ENCODE measurements at places on chromosomes 7 and 10.

DNA sequence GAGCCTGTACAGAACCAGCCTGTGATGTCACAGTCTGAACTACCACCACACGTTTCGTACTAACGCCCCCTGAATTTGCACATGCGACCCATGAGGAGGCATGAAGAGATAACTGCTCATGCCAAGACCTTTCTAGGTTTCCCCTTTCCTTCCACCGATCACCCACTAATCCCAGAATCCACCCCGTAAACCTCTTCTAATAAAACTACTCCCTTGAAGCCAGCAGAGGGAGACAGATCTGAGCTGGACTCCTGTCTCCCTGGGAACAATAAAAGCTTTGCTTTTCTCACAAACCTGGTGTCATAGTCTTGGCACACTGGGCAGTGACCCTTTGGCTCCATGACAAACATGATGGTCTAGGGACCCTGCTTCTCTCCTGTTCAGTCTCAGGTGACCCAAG lies 144.5 kb downstream of the FRMD4A start:
- peak; percentile 24 for DNase-seq

- no peak for DNase-seq
Observed at GRCh38 chr10:78763651-78764395, 304.9 kb upstream of the ZMIZ1 start.

- peak; percentile 53 for DNase-seq
Observed at GRCh38 chr7:13778967-13779366, 210.5 kb downstream of the ETV1 start.

DNA sequence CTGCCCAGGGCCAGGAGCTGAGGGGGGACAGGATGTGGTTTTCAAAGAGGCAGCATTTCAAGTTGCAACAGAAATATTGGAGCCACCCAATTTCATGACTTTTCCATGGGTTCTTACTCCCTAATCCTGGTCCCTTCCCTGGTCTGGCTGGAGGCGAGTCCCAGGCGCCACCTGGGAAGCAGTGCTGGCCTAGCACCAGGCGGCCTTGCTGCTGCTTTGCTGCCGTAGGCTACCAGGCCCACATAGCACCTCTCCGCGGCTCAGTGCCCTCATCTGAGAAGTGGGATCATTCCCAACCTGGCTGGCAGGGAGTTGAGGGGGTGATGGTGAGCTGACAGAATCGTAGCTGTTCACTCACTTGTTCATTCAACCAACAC lies 33.7 kb downstream of the ZMIZ1 start:
- peak; percentile 27 for DNase-seq

GRCh38 chr10:63264617-63265221 lies 131.6 kb downstream of the NRBF2 start:
- DNase-seq: no peak

DNA sequence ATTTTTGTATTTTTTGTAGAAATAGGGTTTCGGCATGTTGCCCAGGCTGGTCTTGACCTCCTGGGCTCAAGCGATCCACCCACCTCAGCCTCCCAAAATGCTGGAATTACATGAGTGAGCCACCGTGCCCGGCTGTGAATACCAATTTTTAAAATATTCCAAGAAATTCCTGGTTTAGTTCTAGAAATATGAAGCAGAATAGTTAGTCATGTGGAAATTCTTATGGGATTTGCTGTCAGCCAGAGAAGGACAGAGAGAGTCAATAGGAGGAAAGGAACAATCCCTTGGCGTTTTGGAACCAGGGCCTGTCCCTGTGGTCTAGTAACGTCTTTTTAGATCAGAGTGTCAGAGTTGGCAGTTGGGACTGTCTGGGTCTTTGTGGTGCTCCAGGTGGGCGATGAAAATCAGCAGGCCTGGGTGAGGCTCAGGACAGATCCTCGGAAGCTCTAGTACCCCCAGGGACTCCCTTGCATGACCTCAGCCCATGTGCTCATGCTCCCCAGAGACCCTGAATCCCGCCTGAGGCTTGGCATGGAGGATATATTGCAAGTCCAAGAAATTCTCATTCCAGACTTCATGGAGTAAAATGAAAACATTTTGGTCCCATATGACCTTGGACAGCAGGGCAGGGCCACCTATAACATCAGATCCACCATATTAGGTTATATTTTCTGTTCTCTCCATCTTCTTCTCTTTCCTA lies 7.8 kb downstream of the NODAL start:
- DNase-seq: no peak

GRCh38 chr7:47648275-47648925 lies 66.5 kb upstream of the TNS3 start:
- no peak for DNase-seq

- DNase-seq: no peak
Observed at GRCh38 chr7:111370002-111370401, 192.3 kb downstream of the IMMP2L start.

GRCh38 chr10:97723001-97723400 lies 9.5 kb downstream of the MARVELD1 start:
- no peak for DNase-seq

- no peak for DNase-seq
Observed at GRCh38 chr10:101716891-101717659, 22.1 kb upstream of the FBXW4 start.

- DNase-seq: no peak
Observed at GRCh38 chr7:1042492-1042833, 1.9 kb upstream of the GPR146 start.

- peak; percentile 80 for DNase-seq
Observed at GRCh38 chr7:38863601-38864291, 45.2 kb downstream of the VPS41 start.

GRCh38 chr10:120734483-120735078 lies 116.6 kb upstream of the WDR11 start:
- peak; percentile 20 for DNase-seq

- peak; percentile 96 for DNase-seq
Observed at GRCh38 chr7:11625669-11626068, 206.3 kb downstream of the THSD7A start.

All from lung microvascular endothelial cell (primary cell).